Posterior cingulate gyrus (tissue), 11 donors: ENCODE measurements at places on chromosomes 7 and 10.

- DNase-seq = no peak
These were observed 18.5 kb upstream of the PLEKHS1 start for GRCh38 chr10:113732966-113733365.

DNA sequence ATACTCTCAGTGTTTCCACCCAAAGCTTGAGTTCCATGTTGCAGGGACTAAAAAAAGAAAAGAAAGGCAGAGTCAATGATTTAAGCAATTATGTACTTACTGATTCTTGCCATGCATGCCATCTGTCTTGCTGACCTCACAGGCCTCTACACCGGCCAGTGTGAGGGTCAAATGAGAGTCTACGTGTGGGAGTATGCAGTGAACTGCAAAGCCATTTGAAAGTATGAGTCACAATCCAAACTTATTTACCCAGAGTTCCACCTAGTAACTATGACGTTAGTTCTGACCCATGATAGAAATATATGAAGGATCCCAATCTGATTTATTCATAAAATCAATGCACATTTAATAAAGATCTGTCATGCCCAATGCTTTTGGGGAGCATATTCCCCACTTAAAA is 26.5 kb downstream of the PDE1C start:
- no peak for DNase-seq

- DNase-seq = peak; percentile 96
These were observed 445 bp downstream of the REEP3 start for GRCh38 chr10:63521416-63522276.

DNA sequence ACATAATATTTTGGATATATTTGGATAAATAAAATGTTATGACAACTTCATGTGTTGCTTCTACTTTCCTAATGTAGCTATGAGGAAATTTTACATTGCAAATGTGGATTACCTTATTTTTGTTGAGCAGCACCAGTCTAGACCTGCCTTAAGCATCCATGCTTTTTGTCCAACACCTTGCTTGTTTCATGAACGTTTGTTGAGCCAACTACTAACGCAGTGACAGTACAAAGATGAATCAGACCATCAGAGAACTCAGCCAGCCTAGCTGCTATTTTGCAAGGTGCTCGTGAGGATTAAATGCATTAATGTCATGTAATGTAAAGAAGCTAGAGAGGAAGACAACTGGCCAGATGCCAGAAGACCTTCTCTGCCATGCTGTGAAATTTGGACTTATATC is 1.1 kb upstream of the ZC3HAV1L start:
- DNase-seq = no peak

GRCh38 chr7:112937651-112938415 is 147.6 kb upstream of the TMEM168 start:
- DNase-seq = no peak

GRCh38 chr7:15175152-15175551 is 272.6 kb upstream of the DGKB start:
- no peak for DNase-seq

DNA sequence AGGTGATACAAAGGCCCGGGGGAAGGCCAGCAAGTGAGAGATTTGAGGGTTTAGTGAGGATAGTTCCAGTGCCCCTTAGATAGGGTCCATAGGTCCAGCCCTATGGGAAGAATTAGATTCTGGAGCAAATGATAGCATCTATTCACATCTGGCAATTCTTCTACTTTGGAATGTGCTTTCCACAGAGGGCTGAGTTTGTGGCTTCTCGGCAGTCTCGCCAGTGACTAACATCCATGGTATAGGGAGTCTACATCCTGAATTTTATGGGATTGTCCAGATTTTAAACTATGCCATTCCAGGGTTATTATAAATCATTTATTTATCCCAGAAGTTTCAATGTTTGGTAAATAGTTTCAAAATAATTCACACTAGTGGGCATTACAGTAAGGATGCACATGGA is 207.3 kb upstream of the ADO start:
- DNase-seq = no peak

- no peak for DNase-seq
These were observed 22.8 kb downstream of the VOPP1 start for GRCh38 chr7:55549457-55549856.

DNA sequence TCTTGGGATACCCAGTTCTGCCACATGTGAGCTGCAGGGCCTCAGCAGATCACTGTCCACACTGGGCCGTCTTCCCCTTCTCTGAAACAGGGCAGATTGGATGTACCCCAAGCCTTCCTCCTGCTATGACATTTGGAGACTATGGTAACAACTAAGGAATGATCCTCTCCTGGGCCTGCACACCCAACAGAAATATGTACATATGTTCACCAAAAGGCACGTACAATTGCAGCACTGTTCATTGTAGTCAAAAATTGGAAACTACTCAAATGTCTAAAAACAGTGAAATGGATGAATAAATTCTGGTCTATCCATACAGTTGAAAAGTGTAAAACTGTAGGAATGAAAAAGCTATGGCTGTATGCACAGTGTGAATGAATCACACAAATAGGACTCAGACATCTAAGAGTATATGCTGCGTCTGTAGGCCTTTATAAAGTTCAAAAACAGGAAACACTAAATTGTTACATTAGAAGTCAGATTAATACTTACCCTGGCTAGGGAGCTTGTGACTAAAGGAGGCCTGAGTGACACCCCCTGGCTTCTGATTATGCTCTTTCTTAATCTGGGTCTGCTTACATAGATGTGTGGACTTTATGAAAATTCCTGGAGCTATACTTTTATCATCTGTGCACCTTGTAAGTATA is 16.1 kb upstream of the XPNPEP1 start:
- DNase-seq = no peak

- DNase-seq = no peak
These were observed 11.5 kb downstream of the RGS10 start for GRCh38 chr10:119531067-119531466.

- no peak for DNase-seq
These were observed 72.5 kb downstream of the WDR37 start for GRCh38 chr10:1128649-1129048.

- DNase-seq = no peak
These were observed 77.0 kb upstream of the EEPD1 start for GRCh38 chr7:36076074-36076473.

GRCh38 chr10:110007701-110008517 is at the start of gene ADD3:
TSS of gene ADD3 (plus strand) at chr10:110007984. CDS start at chr10:110100654, 92,670 bp downstream.
- DNase-seq = peak; percentile 92

GRCh38 chr10:27433976-27434375 is 70.1 kb upstream of the RAB18 start:
- no peak for DNase-seq

DNA sequence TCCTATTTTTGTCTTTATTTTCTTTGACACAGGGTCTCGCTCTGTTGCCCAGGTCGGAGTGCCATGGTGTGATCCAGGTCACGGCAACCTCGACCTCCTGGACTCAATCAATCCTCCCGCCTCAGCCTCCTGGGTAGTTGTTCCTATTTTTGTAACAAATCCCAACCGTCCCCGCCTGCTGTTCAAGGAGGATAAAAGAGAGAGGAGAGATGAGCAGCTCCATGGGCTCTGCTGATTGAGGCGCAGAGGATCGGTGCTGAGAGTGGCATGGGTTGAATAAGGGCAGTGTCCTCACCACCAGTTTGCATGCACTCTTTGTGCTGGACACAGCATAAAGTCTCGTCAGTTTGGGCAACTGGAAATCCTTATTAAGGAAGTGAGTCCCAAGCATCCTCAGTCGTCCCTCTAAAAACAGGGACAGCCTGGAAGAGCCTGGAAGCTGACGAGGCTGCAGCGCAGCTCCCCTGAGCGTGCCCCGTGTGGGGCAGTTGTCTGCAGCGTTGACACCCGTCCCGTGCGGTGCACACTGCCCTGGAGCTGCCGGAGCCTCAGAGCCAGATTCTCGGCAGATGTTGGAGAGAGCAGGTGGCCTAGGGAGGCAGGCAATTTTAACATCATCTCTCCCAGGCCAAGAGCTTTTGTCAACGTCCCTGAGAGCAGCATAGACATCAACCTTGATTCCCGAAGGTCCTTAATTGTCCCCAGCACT is 404.2 kb upstream of the RNF32 start:
- DNase-seq = no peak

DNA sequence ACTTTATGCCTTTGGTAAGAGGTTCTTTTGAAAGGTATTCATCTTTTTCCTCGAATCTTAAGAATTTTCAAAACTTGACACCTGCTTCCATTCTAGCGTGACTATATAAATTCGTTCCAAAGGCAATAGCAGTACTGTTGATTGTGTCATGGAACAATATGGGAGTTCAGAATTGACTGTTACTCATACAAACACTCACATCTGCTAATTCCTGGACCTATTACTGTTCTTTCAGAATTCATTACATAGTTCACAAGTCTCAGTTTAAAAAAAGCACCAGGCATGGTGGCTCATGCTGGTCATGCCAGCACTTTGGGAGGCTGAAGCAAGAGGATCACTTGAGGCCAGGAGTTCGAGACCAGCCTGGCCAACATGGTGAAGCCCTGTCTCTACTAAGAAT is 80.9 kb downstream of the CACNB2 start:
- no peak for DNase-seq

GRCh38 chr10:129339191-129339590 is 127.8 kb upstream of the MGMT start:
- DNase-seq = no peak

DNA sequence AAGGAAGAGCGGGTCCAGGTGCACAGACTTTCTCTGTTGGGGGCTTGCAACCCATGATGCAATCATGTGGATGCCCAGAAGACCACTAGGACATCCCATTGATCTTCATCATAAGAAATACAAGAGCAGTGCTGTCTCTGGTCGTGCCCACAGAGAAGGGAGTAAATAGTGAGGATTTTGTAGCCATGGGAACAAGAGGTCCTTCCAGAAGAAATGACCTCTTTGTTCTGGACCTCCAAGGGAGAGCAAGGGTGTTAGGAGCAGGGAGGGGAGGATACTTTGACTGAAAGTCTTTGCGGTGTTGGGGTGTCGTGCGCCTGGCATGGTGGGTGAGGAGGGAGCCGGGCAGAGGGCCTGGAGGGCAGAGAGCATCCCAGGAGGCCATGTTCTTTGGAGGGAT is 55.0 kb upstream of the EN2 start:
- no peak for DNase-seq

DNA sequence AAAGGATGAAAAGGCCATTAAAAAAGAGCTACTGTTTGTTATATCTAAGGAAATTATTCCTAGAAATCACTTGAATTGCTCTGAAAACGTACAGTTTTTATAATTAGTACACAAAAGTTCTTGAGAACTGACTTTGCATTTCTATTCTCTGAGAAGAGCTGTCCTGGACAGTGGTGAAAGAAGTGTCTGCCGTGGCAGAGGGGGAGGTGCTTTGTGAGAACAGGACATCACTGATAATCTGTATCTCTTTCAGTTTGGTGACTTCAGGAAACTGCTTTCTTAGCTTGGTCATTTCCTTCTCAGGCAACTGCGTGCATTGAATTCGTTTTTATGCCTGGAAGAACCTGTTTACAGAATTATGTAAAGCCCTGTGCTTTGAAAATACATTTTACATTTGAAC is 52.1 kb downstream of the POLL start:
- DNase-seq = no peak

GRCh38 chr10:88848499-88848898 is 3.1 kb downstream of the ANKRD22 start:
- no peak for DNase-seq

DNA sequence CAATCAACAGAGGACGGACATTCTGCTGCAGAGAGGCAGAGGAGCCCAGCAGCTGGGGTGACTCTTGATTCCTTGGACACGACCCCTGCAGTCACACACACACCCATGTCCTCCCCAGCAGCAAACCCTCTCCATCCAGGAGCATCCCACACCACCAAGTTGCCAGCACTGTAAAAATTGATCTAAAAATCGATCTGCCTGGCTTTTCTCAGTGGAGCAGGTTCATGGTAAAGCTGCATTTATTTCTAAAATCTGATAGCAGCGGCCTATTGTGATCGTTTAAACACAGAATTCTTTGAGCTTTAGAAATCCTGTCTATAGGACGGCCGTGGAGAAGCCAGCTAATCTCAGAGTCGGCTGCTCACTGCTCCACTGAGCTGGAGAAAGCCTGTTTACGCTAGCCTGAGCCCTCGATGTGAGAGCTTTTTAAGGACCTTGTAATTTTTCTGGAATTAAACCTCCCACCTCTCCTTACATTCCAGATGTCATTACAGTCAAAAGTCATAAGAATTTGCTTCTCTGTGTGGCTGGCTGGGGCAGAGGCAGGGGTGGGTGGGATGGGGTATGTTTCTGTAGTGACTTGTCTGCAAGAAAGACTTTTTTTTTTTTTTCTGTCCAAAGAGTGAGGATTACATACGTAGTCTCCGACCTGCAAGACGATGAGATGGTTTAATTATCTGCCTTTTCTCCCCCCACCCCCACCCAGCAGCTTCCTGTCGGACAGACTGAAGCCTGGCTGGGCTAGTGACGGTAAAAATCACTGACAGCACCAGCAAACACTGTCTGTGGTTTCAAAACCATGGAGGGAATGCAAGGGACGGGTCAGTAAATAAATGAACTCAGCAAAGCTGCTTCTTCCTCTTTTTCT is 31.6 kb downstream of the TRIM8 start:
- no peak for DNase-seq

DNA sequence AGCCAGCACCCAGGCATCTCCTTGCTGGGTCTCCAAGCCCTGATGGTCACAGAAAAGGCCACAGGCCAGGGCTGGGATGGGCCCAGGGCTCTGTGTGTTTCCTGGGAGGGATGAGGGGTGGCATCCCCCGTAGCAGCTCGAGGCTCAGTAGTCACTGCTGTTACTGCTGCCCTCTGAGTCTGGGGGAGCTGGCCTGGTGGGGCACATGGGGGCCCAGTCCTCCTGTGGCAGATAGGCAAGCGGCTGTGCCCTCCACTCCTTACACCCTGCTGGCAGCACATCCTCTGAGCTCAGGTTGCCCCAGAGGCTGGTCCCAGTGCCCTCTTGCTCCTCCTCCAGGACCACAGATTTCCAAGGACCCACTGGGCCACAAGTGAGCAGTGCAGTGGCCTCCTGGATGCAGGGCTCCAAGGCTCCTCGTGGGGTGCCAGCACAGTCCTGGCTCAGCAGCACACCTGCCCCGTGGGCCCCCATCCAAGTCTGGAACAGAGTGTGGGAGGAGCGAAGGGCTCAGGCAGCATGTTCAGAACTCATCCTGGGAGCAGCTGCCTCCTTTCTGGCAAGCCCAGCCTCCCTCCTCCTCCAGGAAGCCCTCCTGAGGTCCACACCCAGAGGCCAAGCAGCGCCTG is 31.5 kb upstream of the TUBB8 start:
- DNase-seq = no peak
